Globus pallidus (tissue), 1 donor: ENCODE measurements at places on chromosomes 3 and 15.

DNA sequence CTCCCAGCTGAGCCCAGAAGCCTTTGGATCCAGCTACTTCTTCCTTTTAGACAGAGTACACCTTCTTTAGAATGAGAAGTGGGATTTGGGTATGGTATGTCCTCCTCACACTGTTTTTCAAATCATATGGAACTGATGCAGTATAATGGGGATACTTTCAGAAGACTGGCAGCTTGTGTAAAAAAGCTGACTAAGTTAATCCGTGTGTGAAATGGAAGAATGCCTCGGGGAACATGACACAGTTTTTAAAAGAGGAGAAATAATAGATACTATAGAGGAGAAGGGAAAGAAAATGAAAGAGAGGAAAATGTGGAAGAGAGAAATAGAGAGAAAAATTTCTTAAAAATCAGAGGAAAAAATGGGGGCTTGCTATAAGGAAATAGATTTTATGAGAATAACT is 47.7 kb downstream of the TUSC7 start:
- no peak for DNase-seq

DNA sequence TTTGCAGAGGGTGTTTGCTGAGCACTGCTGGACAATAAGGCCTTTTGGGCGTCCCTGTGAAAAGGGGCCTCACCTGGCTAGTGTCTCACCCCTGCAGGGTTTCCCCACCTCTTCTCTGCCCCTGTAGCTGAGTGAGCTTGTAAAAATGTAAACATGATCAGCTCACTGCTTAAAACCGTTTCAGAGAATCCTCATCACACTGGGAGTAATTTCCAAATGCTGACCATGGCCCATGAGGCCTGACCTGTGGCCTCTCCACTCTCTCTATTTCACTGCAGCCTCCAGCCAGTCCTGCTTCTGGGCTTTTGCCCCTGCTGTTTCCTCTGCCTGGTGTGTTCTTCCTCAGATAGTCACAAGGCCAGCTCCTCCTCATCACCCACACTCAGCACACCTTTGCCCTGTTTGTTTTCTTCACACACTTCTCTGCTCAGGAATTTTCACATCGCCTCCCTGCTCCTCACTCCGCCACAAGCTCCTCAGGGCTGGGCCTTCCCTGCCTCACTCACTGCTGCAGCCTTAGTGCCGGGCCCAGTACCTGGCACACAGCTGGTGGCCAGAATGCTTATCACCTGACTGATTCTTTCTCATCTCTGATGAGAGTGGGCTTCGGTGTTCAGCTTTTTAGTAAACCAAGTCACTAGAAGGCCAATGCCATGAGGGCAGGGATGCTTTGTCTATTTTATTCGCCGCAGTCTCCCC is 79.3 kb upstream of the SEC13 start:
- no peak for DNase-seq

DNA sequence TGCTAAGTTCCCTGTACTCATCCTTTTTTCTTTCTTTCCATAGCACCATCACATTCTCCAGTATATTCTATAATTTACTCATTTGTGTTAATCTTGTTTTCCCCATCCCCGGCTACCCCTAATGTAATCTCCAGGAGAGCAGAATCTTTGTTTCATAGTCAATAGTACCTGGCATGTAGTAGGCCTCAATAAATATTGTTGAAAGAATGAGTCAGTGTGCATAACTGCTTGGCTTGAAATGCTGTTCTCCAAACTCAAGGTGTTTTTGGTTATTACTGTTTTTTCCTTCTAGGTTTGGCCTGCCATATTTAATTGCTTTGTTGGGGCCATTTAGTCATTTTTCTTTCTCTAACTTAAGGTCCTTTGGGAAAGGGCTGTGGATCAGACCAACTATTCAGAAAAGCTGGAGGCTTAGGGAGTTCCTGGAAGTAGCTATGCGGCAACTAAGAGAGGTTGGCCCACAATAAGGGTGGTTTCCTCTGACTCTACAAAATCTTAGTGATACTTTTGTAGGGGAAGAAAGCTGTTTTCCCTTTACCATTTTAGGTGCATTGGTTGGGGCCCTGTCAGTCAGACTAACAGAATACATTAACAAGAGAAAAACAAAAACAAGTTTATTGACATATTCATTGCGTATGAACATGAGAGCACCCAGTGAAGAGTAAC is 28.4 kb downstream of the KAT2B start:
- DNase-seq, result no peak

DNA sequence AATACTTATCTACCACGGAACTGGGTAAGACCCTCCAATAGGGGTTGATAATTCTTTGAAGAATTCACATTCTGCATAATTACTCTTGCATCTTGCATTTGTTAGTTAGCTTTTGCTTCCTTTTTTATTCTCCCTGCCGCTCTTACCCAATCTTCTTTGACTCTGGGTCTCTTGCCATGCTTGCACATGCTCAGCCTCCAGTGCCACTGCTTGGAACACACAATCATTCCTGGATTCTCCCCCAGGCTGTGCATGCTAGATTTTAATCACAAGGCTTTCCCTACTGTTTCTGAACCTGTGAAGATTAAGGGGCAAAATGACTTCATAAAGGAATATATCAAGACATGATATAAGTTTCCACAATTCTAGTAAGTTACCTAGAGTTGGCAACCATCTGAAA is 133.1 kb downstream of the IL1RAP start:
- DNase-seq, result no peak

GRCh38 chr3:44993471-44994205 is 17.6 kb downstream of the EXOSC7 start:
- DNase-seq, result no peak
